ENCODE measurements at places on chromosomes 2 and 18. TPM values are rescaled to one million over a fixed set of nuclear protein-coding genes. Genes with fewer than 3 reads are reported as not detected.

The LIPT1 gene
- total RNA-seq = 7.0 TPM

DNA sequence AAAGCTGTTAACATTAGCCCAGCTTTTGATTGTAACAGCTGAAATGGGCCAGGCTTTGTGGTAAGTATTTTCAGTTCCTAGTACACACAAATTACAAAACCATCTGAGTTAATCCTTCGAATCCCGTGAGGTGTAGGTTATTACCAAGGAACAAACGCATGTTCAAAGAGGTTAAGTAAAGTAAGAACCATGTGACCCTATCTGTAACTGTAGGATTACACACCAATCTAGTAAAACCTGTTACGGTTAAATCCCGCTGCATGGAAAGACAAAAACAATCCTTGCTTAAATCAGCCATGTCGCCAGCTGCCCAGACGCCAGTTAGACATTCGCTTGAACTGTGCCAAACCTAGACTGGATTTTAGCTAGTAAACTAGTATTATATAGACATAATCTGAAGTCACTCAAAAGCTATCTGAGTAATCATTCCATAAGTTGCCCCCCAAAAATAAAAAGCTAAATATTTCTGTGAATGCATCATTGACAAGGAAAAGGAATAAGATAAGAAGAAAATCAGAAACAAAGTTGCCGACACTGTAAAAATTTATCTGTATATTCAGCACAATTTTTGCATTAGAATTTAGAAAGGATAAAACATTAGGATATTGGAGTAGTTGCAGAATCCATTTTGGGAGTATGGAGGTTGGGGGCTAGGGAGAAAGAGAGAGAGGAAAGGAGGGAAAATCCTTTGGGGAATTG lies 638.0 kb downstream of the CNTNAP5 start:
- no peaks in the 10 kb centered on the region for H3K27me3 ChIP-seq
- DNase-seq = no peak
- H3K36me3 ChIP-seq = no peaks in the 10 kb centered on the region
- H3K4me1 ChIP-seq = no peaks in the 10 kb centered on the region
- no peak overlapping the region for H3K4me3 ChIP-seq

GRCh38 chr2:194556629-194557028 lies 1100.4 kb upstream of the SLC39A10 start:
- DNase-seq = no peak
- H3K4me3 ChIP-seq = no peak overlapping the region
- H3K4me1 ChIP-seq = no peaks in the 10 kb centered on the region
- no peak overlapping the region for H3K27ac ChIP-seq

DNA sequence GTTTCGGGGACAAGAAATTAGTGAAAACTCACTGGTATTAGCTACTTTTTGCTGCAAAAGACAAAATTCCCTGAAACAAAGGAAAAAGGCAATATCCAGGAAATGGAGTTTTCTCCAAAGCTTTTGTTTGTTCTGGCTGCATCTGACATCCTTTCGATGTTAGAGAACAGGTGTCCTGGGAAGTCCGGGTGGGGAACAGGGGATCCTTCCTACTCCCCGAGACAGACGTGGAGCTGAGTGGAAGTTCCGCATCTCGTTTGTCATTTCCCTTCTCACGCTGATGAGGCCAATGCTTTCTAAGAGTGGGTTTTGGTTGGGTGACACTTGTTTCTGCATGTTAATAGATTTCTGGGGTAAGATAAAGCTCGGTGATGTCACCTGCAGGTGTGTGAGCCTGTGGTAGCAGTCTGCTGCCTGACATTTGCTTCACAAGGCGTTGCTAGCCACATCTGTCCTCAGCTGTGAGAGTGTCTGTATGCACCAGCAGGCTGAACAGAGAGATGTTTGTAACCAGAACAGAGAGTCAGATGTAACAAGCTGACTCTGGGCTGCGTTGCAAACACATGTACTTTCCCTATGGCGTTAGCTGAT lies 125.9 kb downstream of the ACOXL start:
- peaks cover 57% of the 10 kb centered on the region for H3K27me3 ChIP-seq
- peak; percentile 67 for DNase-seq
- no peaks in the 10 kb centered on the region for H3K36me3 ChIP-seq
- peaks cover 37% of the 10 kb centered on the region for H3K4me1 ChIP-seq
